ENCODE measurements at places on chromosomes 2 and 18.
A peak's percentile ranks its signal among the peaks of the same experiment; 100 is the strongest.

GRCh38 chr2:1162768-1163584 is 212.3 kb downstream of the SNTG2 start:
- DNase-seq = peak; percentile 67

GRCh38 chr2:37453027-37453426 is 108.6 kb downstream of the QPCT start:
- no peak for DNase-seq

DNA sequence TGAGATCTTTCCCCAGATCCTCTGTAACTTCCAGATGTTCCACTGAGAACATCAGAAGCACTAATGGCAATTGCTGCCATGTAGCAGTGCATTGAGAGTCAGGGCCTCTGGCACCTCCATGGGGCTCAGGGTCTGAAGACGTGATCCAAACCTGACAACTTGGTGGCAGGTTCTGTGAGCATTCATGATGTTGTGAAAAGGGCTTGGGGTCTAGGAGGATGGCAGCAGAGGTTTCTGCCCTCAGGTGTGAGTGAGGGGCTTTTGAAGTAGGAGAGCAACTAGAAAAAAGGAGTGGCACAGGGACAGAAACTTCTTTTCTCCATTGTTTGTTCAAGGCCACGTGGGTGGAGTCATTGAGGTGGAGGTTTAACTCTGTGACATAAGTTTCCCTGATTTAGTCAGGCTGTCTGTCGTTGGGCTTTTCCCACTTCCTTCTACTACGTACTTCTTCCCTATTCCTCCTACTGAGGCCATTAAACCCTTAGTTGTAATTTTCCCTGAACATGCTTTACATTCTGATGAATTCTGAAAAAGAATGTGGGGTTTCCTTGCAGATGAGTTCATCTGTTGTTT is 13.1 kb downstream of the CFLAR start:
- DNase-seq = no peak

DNA sequence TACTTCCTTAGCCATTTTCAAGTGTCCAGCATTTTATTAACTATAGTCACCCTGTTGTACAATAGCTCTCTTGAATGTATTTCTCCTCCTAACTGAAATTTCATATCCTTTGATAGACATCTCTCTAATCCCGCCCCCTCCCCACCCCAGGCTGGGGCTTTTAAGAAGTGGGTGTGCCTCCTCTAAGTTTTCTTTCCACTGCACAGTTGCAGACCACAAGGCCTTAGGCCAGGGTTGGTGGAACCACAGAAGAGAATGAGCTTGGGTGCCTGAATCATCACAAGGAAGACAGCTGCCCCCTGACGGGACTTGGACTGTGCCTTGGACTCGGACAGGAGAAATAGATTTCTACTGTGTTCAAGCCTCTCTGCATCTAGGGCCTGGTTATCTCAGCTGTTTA is 193.4 kb downstream of the HAUS1 start:
- no peak for DNase-seq

DNA sequence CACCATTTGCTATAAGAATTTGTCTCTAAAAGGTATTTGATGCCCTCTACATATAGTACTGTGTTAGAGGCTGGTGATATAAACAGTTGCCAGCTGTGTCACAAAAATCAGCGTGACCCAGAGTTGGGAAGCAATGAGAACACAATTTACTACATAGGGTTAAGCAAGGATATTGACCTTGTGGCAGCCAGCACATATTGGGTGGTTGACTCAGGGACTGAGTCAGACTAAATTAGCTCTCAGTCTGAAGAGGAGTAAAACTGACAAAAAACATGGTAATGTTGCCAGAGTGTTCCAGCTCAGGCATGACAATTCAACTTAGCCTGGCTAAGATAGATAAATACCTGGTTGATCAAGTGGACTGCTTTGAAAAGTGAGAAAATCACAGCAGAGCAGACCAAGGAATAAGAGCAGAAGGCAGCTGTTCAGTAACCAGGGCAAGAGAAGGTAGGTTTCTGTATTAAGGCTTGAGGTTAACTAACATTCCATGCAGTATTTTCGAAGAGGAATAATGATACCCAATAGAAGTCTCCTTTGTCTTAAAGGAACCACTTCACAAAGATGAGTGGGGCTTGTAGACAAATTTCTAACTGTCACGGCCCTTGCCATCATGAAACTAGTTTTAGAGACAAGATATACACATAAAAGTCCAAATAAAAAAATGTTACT is 108.2 kb upstream of the ERBB4 start:
- DNase-seq = no peak

- DNase-seq = no peak
Measured at GRCh38 chr2:68377137-68377780, 12.2 kb downstream of the PLEK start.

DNA sequence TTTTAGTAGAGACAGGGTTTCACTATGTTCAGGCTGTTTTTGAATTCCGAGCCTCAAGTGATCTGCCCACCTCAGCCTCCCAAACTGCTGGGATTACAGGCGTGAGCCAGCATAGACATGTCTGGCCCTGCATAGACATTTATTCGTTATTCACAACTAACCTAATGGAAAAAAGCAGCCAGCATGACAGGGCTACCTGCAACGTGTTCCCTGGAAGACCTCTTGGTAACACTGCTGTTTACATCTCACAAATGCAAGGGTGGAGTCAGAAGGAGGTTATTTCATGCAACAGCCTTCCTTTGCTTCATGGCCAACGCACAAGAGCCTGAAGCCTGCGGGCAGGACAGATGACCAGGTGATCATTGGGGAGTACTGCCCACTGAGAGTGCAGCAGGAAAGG is 9.2 kb downstream of the SERPINE2 start:
- DNase-seq = no peak

- DNase-seq = no peak
Measured at GRCh38 chr18:79187532-79188277, 118.5 kb downstream of the ATP9B start.

GRCh38 chr2:147428120-147428747 is 416.6 kb upstream of the ACVR2A start:
- no peak for DNase-seq

- DNase-seq = no peak
Measured at GRCh38 chr2:220053919-220054318, 426.5 kb downstream of the SLC4A3 start.

DNA sequence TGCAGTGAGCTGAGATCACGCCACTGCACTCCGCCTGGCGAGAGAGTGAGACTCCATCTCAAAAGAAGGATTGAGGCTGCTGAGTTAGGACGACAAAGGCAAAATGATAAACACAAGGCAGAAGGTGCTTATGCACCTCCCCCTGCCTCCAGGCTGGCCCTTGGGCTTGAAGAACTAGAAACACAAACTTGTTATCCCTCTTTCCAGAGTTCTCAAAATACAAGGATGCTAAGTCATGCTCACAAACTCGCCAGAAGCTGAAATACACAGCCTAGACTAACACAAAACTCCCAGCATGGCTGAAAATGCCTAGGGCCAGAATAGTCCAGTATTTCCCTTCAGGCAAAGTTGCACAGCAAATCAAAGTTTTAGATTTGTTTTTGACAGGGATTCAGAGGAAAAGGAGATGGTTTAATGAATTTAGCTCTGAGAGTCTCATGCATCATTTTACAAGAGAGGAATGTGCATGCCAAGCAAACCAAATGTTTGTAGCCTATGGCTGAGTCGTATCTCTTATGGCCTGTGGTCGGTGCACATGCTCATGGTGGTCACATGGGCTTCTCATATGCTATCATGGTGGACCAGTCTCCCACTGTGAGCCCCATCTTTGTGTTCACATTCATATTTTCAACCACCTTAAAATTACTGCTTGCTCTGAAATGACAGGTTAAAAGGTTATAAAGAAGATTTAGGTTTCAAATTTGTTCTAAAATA is 16.2 kb upstream of the MREG start:
- DNase-seq = no peak

- no peak for DNase-seq
Measured at GRCh38 chr2:26178746-26179436, 6.0 kb downstream of the GAREM2 start.

GRCh38 chr18:70373042-70373519 is 84.2 kb downstream of the SOCS6 start:
- DNase-seq = no peak

DNA sequence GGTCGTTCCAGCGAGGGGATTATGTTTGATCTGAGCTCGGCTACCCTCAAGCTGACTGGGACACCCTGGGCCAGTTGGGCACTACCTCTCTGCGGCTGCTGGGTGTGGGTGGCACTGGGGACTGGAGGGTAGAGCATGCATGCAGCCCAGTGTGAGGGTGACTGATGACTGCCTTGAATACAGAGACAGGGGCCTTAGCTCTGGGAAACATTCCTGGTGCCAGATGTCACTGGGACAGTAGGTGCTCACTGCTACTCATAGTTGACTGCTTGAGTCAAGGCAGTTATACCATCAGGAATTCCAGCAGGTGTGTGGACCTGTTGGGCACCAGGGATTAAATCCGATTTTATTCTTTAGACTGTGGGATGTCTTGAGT is 33.6 kb upstream of the ATP6V1B1 start:
- DNase-seq = no peak

DNA sequence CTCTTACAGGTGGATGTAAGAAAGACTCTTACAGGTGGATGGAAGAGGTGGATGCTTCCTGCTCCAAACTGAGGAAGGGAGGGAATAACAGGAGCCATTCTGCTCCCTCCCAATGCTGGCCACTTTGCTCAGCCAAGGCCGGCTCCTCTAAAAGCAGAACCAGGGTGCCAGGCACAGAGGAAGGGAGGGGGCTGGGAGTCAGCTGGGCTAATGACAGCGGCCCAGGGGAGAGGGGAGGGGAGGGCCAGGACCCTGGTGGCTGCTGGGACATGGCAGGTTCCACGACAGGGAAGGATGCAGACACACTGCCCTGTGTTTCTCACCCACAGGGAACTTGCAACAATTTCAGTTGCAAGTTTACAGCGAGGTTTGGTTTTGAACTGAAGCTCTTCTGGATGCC is 173.4 kb downstream of the ANAPC1 start:
- DNase-seq = no peak

- no peak for DNase-seq
Measured at GRCh38 chr2:238202326-238203093, 985 bp downstream of the ILKAP start.

- DNase-seq = no peak
Measured at GRCh38 chr2:44844651-44845270, 96.7 kb upstream of the SIX3 start.

DNA sequence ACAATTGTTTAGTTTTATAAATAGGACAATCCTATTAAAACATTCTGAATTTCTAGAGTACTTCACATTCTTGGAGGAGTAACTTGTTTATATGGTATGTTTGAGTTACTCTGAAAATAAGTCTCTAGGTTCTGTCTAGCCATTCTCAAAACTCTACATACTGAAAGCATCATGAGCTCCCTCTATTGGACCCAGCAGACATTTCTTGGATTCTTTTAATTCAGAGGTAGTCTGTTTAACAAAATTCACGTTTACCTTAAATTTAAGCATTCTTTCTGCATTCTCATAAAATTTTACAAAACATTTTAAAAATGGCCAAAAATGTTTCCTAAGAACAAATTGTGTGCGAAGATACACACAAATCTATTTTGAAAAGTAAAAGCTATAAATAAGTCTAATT is 15.3 kb downstream of the SP9 start:
- no peak for DNase-seq

DNA sequence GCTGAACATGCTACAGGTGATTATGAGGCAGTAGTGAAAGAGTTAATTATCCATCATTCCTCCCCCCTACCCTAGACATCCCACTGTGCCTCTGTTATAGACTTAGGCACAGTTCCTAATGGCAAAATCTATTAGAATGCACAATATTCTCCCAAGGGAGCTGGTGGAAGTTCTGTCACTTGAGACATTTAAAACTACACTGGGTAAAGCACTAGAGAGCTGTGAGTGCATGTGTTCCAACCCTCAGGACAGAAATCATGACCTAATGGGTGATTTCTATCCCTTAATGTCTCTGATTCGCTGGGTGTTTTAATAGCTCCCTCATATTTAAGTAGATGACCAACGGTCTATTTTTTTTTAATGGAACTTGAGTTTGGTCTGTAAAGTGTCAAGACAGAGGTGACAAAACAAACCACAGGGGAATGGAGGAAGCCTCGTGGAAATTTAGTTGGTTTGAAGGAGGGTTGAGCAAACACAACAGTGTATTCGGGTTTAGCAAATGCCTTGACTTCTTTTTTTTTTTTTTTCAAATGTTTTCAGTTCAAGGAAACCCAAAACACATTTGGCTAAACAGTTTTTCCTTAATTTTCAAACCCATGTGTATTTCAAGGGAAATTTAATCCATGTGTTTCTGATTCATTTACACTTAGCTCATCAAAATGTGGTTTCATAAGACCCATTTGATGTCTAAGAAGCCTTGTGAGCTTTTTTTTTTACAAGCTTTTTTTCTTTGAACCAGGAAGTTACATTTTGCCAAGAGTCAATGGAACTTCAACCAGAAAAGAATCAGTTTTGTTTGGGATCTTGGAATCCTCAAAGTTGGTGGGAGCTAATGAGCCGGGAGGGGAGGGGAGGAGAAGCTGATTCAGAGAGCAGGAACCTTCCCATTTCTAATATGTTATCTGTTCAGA is 665.1 kb upstream of the ZEB2 start:
- no peak for DNase-seq

DNA sequence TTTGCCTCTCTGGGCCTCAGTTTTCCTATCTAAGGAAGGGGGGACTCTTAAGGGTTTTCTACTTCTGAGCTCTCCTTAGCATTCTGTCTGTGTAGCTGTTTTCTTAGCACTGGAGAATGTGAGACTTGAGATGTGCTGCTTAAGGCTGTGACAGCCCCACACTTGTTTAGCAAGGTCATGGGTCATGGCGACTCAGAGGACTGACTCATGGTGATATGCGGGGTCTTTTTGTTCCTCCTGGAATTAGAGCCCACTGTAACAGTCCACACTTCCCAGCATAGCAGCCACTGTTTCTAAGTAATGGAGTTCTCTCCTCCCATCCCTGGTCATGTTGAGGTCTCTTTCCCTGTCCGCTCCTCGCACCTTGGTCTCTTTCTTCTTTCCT is 4.1 kb upstream of the LPIN1 start:
- DNase-seq = no peak

DNA sequence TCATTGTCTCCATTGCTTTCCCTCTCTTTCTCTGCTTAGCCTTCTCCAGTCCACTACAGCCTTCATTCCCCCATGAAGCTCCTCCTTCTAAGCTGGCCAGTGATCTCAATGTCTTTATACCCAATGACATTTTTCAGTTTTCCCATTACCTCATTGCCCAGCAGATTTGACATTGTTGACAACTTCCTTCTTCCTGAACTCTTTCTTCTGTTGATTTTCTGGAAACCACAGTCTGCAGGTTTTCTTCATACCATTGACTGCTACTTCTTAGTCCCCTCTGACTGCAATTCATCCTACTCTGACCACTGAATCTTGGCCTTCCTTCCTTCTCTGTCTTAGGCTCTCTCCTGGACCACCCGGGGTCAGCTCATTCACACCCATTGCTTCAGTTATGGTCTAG is 22.9 kb upstream of the SPP2 start:
- DNase-seq = no peak

DNA sequence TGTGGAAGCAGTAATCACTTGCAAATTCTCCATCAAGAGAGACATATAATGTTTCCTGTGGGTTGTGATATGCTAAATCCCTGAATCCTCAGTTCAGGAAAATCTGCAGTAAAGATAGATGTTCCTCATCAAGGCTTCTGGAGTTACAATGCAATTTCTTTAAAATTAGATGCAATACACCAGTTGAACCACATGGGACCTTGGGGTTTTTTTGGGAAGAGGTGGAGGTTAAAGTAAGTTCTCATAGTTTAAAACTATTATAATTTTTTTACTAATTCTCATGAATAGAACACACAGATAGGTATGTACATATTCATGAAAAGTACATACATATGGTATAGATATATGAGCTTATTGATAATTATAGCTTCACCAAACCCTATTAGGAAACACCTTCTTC is 496.2 kb downstream of the SATB2 start:
- no peak for DNase-seq

- no peak for DNase-seq
Measured at GRCh38 chr2:104856086-104856972, 2.4 kb downstream of the POU3F3 start.

GRCh38 chr18:77167251-77167650 is 34.7 kb upstream of the MBP start:
- no peak for DNase-seq

Data from T-cell (primary cell).